ENCODE measurements at places on chromosomes 7 and 10.

- DNase-seq, result no peak
Measured at GRCh38 chr10:51878695-51879094, 179.3 kb upstream of the CSTF2T start.

- peak; percentile 58 for DNase-seq
Measured at GRCh38 chr7:55517191-55517633, 55.1 kb downstream of the VOPP1 start.

- DNase-seq, result no peak
Measured at GRCh38 chr7:90216080-90216674, 4.6 kb downstream of the STEAP2 start.

DNA sequence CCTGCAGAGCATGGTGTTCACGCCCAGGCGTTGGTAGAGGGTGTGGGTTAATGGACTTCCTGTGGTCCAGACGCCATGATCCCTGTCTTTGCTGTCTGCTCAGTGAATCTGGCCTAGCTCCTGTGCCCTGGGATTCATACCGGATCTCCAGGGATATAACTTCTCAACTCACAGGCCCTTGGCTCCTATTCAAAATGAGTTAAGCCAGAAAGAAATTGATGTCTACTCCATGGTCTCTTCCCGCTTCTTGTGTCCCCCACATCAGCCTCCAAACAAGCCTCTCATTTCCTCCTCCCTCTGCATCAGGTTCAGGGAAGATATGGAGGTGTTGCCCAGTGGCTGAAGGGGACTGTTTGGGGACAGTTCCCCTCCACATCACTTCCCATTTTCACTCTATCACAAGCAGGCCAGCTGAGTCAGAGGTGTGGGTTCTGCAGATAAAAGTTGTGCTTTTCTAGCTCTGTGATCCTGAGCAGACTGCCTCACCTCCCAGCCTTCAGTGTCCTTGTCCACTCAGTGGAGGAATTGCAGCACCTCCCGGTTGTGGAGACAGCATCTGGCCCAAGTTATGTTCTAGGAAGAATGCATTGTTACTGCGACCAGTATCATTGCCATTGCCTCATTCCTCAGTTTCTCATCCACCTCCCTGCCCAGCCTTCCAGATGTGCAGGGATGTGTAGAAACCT lies 22.5 kb downstream of the AKR1E2 start:
- no peak for DNase-seq

DNA sequence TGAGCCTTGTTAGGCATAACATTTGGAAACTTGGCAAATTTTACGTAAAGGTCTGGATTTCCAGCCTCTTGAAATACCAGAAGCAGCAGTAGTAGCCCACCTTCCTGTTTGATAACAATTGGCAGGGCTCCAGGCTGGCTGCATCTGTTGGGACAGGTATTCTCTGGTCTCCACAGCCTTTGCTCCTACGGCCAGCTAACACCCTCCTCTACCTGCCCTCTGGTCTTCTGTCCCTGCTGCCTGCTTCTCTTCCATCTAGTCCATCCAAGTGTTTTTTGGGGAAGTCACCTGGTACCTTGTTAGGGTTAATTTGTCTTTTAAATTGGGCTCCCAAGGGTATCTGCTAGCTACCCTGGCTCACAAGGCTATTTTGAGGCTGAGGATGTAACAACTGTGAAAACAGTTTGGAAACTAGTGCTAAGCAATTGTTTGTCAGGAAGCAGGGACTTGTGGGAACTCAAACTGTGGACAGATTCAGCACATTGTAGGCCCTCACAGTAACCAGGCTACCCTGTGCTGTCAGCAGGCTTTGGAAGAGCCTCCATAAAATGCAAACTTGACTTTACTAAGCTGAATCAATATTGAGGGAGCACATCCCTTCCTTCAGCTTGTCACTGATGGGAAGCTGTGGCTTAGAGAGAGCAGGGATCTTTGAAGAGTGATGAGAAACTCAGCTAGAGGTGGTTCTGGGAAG lies 8.5 kb downstream of the RPS24 start:
- DNase-seq, result peak; percentile 31

GRCh38 chr10:13865758-13866491 lies 279.2 kb downstream of the PRPF18 start:
- DNase-seq, result no peak

DNA sequence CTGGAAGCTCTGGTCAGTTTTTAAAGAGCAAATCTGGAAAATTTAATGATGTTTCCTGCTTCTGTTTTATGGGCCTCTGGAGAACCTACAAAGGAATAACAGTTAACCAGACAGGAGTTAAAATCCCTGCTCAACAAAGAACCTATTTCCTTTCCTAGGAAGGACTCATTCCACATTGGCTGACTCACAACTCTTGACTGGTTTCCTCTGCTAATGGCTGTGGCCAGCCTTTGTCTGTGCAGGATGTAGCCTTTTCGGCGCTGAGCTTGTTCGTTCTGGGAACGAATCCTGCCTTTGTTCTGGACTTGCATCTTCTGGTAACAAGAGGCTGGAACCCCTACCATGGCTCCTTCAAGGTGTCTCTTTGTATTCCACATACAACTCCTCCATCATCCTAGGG lies 112.8 kb upstream of the PDCD4 start:
- DNase-seq, result no peak

GRCh38 chr7:147411096-147411495 lies 1179.5 kb upstream of the C7orf33 start:
- DNase-seq, result no peak

- no peak for DNase-seq
Measured at GRCh38 chr10:101293007-101293723, 60.8 kb upstream of the BTRC start.

DNA sequence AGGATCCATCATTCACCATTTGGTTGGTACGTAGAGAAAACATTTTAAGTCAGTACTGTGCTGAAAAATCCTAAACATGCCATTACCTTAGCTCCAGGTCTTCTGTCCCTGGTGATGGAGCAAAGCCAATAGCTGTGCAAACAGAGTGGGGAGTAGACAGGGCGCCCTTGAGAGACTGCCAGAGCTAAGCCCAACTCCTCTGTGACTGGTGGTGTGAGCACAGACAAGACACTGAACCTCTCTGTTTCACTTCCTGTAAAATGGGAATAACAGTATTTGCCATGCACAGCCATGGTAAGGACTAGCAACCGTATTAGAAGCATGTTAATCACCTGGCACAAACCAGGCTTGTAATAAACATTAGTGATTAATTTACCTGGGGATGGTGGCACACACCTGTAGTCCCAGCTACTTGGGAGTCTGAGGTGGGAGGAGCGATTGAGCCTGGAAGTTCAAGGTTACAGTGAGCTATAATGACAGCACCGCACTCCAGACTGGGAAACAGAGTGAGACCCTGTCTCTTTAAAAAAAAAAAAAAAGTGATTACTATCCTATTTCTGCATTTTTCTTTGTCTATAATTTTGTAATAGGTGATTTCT lies 28.7 kb downstream of the LYZL1 start:
- DNase-seq, result no peak

DNA sequence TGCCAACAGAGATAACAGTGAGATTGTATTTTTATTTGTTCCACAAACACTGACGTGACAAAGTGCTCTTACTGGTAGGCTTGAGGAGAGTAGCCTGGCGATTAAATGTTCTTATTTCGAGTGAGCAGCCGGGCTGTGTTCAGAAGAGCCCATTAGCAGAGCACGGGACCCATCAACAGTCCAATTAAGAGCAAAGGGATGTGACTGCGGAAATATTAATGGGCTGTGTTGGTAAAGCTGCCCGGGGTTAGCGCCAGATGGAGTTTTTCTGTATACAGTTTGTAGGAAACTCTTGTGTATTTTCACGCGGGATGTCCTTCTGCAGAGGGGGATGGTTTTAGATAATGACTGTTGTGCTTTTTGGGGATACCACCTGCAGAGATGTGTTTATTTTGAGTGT lies 104.3 kb downstream of the KIAA1217 start:
- DNase-seq, result no peak

GRCh38 chr10:95287281-95287680 lies 3.5 kb downstream of the PDLIM1 start:
- no peak for DNase-seq

GRCh38 chr10:9274206-9274755 lies 1219.8 kb downstream of the GATA3 start:
- DNase-seq, result no peak

DNA sequence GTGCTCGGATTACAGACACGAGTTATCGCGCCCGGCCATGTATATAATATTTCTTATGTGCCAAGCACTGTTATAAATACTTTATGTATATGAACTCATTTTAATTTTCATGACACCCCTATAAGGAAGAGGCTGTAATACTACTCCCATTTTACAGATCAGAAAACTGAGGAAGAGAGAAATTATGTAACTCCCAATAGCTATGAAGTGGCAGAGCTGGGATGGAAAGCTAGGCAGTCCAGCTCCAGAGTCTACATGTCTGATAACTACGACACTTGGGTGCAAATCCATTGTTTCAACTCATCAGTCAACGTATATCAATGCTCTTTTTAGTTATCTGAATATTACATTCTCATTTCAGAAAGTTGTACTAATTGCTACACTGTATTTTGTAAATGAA lies 17.0 kb downstream of the PDK4 start:
- no peak for DNase-seq

- DNase-seq, result no peak
Measured at GRCh38 chr10:54904833-54905232, 103.8 kb upstream of the PCDH15 start.

DNA sequence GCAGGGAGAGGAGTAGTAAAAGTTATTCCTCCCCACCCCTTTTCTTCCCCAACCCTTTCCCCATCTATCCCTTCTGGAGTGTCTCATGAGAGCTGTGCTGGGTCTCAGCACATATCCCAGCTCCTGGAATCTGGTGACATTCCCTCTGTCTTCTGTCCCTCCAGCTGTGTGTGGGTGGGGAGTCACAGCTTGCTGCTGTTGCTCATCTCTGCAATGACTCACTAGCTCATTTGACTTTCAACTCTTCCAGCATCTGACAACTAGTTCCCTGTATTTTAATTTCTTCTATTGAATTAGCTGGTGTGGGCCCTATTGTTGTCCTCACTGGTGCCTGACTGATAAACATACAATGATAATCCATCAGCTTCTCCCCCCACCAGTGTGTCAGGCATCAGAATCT lies 198.9 kb upstream of the AUTS2 start:
- no peak for DNase-seq

DNA sequence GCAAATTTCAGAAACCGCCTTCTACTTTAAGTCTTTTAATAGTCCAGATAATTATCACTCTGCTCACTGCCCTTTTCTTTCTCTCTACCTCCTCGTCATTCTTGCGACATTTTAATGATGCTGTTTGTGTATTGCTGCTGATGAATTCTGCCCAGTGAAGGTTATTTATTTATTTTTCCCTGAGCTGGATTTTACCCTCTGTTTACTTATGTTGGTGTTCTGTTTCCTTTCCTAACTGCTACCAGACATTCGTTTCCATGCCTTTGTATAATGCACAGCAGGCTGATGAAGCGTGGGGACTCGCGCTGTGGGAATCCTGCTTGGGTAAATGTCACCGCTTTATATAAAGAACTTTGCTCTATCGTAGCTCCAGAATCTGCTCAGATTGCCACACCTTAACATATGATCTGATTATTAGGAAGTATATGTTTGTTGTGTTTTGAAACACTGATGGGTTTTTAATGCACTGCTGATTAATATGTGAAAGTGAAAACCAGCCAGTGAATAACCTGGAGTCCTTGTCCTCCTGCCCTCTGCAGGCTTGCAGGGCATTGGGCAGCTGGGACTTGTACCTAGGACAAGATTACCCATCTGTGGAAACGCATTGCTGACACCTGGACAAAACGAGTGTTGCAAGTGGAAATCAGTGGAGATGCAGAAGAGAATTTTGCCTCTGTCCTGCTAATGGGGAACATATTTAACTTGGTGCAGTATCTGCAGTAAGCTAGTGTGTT lies 291.5 kb downstream of the SDK1 start:
- no peak for DNase-seq

DNA sequence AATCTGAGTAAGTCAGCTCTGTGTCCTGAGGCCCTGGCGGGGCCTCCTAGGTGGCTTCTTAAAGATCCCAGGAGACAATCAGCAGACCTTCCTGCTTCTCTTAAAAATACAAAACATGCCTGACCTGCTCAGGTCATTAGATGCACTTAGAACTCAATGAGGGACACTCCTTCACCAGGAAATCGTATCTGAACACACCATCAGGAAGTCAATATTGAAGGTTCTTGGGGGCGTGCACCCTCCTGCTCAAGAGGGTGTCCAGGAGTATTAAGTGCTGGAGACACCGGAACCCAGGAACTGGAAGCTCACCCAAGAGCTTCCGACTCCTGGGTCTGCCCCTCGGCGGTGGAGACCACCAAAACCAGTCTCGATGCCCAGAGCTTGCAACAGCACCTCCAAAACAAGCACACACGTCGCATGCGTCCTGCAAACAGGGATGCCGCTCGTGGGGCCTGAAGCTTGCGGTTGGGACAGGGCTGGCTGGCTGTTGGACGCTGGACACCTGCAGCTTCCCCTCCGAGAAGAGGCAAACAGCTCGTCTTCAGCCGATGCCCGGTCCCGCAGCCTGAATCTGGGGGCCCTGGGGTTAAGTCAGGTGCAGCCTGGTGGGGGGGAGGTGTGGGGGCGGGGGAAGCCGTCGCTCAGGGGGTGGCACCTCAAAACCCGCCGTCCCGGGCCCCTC lies 803 bp downstream of the RAPGEF5 start:
- DNase-seq, result no peak
